NCI-H82 (cell line): ENCODE measurements at places on chromosomes 16 and 17.
A peak's percentile ranks its signal among the peaks of the same experiment; 100 is the strongest.

GRCh38 chr16:85394456-85395206 lies 218.5 kb upstream of the GSE1 start:
- DNase-seq: peak; percentile 55

DNA sequence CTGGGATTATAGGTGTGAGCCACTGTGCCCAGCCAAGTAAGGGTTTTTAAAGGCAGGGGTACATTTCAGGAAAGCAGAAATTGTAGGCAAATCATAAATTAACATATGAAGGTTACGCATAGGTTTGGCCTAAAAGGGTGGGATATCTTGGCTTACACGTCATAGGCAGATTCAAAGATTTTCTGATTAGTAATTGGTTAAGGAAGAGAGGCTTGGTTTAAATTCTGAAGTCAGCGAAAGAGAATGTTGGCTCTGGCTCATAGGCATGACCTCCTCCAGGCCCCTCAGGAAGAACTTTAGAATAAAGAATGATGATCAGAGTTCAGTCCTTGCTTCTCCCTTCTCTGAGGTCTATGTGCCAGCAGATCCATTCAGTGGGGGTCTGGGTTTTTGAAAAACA lies 124.8 kb upstream of the RBBP6 start:
- no peak for DNase-seq

DNA sequence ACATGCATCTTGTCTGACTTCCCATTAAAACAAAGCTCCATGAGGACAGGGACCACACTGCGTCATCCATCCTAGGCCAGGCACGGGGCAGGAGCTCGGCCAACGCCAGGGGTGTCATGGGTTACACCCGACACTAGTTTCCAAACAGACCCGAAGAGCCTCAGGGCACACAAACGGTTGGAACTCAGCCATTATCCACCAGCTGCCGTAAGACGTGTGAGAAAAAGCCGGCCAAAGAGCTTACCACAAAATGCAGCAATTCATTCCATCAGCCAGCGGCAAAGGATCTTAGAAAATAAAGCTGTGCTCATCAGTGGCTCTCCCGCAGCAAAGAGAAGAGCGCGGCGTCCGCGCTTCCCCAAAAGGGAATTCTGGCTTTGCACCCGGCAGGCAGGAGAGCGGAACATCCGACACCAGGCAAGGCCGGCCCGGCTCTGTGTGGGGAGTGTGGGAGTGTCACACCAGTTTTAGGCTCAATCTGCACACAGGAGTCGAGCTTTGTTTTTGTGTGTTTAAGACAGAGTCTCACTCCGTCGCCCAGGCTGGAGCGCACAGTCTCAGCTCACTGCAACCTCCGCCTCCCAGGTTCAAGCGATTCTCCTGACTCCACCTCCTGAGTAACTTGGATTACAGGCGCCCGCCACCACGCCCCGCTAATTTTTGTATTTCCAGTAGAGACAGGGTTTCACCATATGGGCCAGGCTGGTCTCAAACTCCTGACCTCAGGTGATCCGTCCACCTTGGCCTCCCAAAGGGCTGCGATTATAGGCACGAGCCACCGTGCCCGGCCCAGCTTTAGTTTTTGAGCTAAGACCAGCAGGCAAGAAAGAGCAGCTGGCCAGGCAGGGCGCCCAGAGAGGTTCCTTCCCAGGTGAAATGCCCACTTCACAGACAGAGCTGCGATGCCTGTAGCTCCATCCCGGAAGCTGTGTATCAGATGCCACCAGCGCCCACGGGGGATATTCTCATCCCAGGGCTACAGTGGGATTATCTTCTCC lies 1.5 kb downstream of the SLC38A8 start:
- DNase-seq: peak; percentile 22

GRCh38 chr17:34156741-34157589 lies 98.1 kb upstream of the CCL2 start:
- peak; percentile 57 for DNase-seq

DNA sequence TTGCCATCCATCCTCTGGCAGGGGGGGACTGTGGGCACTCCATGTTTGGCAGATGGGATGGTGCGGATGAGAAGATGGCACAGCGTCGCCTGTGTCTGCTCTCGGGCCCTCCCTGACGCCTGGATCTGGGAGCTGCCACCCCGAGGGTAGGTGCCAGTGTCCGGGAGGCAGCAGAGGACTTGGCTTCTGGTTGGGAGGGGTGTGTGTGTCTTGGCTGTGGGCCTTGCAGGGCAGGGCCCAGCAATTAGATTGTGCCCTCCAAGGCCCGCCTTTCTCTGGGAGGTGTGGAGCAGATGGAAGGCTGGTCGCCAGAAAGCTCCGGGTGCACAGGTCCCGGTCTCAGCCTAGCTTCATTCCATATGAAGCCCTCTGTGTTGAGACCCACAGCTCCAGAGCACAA lies 1.4 kb downstream of the RAP1GAP2 start:
- no peak for DNase-seq

DNA sequence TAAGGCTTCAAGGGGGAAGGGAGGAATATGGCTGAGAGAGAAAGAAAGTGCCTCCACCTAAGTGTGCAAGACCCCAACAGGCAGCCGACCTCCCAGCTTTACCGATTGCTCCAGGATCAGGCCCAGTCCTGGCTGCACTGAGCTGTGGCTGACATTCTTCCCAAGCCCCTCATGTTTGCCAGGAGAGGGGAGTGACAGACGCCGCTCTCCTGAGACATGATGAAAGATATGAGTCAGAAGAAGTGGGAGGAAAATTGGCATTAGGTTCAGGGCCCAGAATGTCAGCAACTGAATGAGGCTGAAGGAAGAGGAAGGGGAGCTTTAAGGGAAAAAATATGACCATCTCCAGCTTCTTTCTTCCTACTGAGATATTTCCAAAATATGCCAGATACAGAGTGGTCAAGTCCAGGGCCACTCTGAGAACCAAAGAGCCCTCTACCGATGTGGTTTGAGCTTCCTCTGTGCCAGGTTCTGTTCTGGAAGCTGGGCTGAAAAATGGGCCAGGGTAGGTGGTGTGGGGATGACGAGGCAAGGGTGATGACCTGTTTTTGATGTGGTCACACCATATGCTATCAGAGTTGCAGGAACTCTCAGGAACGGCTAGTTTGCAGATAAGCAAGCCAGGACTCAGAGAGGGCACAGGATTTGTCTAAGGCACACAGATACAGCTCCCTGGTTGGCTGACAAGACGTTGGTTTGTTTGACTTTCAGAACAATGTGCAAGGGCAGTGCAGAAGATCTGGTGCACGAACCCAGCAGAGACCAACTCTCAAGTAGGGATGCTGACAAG lies 176.7 kb downstream of the SOX9 start:
- no peak for DNase-seq
